ENCODE measurements at places on chromosomes 6 and 20.

DNA sequence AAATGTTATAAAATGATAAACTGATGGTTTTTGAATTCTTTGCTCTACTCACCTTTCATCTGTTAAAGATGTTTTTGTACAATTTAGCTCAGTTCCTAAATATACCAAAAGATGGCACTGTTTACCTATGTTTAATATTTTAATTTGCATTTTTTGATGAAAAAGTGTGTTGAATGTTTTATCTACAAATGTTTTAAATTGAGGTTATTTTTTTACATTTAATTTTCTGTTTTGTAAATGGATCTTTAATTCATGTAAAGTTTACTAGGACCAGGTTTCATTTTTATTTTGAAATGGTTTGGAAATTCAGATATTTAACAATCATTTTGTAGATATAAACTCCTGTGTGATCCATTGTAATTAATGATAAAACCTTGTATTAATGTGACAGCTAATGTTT lies 30.0 kb downstream of the CDKAL1 start:
- DNase-seq, result no peak

DNA sequence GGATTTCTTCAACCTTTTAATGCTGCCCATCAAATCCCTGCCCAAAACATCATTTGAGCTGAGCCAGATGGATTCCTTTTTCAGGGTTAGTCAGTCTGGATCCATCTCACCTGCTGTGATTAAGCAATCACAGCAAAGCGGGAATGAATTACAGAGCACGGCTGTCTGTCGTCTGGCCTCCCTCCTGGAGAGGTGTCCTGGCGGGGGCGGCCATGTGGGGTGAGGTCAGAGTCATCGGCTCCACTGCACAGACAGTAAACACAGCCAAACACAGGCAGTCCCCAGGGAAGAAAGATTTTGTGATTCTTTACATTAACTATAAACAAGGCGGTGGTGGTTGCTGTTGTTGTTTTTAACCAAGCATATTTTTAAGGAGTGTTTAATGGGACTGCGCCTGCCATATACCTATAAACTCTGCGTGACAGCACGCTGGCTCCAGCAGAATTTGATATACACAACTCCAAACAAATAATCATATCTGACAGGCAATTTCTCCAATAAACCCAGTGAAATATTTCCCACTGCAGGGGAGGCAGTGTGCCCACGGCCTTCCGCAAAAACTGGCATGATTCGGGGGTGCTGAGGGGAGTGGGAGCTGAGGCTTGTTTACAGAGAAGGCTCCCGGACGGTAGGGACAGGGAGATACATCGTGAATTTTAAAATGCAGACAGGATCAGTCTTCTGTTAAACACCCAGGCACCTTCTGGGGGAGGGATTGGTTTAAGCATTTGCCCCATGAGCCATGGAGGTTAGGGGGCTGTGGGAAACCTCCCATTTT lies 232.0 kb upstream of the PMEPA1 start:
- DNase-seq, result no peak

DNA sequence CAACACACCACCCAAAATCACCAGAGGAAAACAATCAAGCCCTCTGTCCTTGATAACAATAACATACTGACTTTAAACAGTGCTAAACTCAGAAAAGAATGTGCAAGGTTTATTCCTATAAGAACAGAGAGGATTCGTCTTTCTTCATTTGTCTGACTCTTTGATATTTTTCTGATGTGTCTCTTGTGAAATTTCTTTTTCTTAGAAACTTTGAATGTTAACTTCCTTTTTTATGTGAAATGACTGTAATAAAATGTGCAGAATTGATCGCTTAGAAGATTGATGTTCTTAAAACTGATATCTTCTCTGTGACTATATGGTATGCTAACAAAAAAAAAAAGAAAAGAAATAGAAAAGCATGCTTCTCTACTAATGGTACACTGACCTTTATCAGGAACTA lies 947.4 kb upstream of the CITED2 start:
- no peak for DNase-seq

- no peak for DNase-seq
These were observed 145.7 kb downstream of the HACE1 start for GRCh38 chr6:104713982-104714381.

DNA sequence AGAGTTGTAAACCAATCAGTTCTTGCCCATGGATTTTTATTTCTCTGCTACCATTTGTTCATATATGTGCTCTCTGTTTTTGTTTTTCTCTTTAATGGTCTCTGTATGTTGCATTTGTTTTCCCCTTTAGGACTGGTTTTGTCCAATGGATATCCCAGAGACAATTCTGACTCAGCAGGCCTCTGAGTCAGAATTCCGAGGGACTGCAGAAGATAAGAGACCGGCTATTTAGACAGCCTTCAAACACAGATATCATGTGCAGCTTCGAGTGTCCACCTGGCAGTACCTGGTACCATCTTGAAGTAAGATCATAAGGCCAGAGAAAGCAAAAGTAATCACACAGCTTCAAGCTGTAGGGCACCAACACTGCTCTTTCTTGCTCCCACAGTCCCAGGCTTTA lies 125.5 kb downstream of the ELOVL4 start:
- DNase-seq, result no peak

DNA sequence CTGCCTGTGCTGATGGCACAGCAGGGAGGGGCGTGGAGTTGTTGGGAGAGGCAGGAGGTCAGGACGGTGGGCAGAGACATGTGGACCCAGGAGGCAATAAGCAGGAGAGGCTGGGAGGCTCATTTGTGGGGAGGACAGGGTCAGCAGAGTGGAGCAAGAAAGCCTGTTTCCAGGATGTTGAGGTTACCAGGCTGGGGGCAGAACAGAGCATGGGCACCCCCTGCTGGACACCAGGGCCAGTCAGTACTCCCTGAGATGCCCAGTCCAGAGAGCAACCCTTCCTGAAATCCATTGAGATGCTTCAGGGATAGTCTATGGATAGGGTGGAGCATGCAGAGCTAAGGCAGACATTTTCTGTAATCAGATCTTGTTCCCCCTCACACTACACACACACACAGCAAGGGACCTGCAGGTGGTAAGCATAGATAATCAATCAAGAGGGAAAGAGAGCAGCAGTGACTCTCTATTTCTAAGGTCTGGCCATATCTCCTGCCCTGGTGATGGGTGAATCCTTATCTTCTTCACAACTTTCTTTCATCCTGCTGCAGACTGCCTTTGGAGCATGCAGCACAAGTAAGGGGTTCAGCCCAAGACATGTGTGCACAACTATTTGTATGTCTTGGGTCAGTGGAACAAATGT lies 41.7 kb downstream of the MOCS1 start:
- peak; percentile 75 for DNase-seq

DNA sequence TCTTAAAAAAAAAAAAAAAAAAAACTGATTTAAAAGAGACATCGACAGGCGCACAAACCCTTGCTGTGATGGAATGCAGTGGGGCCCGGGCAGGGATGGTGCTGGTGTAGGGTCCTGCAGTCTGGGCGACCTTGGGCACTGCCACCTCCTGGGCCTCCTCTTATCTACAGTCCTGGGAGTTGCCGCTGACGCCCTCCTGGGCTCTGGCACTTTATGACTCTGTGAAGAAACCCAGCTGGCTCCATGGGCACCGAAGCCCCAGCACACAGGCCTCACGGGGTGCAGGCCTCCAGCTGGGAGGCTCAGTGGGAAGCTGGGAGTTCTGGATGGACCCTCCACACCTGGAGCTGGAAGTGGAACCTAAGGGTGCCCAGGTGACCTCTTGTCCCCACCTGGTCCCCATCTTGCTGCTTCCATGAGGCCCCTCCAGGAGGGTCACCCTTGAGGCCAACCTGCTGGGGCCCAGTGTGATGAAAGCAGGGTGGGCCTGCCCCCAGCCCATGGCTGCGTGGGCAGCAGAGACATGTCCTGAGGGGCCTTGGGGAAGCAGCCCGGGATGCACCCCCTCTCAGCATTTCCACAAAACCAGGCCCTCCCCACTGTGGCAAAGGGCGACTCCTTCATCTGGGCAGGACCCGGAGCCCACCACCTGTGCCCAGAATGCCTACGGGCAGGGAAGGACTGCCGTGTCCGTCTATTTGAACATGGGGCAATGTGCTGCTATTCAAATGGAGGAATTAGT lies 104.9 kb downstream of the ASXL1 start:
- peak; percentile 40 for DNase-seq

DNA sequence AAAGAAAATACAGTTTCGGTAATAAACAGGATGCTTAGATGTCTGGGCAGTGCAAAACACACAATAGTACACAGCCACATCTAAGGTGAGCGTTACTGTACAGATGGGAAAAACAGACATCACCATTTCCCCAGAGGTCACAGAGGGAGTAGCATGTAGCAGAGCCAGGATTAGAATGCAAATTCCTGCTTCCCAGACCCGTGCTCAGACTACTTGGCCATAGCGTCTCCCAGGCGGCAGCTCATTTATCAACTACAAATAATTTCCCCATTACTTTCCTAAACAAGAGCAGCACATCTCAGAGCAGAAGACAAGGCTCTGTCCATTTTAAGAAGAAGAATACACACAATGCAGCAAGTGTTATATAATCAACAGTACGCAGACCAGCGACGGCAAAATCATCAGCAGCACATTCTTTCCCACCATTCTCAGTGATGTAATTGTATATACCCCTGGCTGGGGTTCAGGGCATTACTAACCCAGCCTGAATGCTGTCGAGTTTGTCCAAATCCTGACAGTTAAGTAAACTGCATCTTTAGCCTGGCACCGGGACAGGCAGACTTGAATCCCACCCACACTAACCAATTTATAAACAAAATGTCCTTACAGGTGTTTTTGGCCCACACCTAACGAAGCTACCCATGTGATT lies 61.9 kb downstream of the CNKSR3 start:
- DNase-seq, result no peak
